ENCODE measurements at places on chromosomes 4 and X.

GRCh38 chr4:81638698-81639097 is 167.0 kb upstream of the RASGEF1B start:
- DNase-seq, result no peak

DNA sequence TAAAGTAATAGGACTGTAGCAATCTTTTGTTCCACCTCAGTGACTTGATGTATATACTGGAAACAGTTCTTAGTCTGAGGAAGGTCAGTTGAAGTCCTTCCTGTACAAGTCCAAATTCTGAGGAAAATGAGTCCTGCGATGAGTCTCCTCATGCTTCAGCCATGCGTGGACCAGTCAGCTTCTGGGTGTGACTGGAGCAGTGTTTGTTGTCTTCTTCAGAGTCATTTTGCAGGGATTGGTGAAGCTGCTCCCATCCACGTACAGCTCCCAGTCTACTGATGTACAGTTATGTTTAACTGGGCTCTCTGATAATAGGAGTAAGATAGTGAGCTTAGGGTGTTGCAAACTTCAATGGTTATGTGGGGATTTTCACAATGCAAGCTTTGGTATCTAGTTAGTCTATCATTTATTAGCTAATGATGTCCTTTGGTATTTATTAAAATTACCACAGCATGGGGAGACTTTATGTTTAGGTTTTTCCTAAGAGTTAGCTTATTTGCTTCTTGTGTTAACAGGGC is 3.4 kb downstream of the UGT2B17 start:
- no peak for DNase-seq

GRCh38 chrX:24619647-24620046 is 27.5 kb downstream of the PCYT1B start:
- DNase-seq, result no peak

- DNase-seq, result no peak
Measured at GRCh38 chr4:6235901-6236640, 33.6 kb upstream of the WFS1 start.

GRCh38 chr4:74283614-74284013 is 24.7 kb upstream of the EPGN start:
- DNase-seq, result no peak

DNA sequence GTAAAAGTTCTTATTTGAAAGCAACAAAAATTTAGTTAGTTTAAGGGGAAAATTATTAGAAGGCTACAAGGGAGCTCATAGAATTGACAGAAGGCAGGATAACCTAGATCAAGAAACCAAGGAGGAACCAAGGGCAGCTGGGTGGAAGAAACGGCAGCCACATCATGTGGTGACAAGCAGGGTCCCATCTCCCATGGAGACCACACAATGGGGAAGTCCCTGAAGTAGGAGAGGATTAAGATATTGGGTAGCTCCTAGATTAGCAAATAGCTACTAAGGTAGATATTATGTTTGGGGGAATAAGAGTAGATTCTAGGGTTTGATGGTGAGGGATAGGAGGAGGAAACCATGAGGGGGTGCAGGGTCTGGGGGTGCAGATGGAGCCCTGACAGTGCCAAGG is 48.0 kb upstream of the TMEM154 start:
- no peak for DNase-seq

DNA sequence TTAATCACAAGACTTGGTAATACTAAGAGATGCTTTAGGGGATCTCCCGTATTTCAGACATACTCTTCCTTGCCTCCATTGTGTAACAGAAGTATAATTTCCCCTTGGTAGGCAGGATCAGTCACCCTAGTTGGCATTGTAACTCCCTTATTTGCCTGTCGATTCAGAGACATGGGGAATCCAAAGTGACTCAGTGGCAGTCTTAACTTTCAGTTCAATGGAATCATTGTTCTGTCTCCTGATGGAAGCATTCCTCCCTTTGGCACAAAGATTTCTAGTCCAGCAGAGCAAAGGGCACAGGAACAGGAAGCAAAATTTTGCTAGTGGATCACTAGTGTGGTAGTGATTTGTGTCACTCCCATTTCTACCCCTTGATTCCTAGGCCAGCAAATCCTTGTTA is 80.4 kb downstream of the DCUN1D4 start:
- DNase-seq, result no peak

- no peak for DNase-seq
Measured at GRCh38 chr4:169272265-169272886, 1.6 kb upstream of the SH3RF1 start.

Measured in activated CD4-positive, alpha-beta T cell treated with anti-CD3 and anti-CD28 coated beads for 48 hours (primary cell).